ENCODE measurements at places on chromosomes 1 and 21. TPM values are rescaled to one million over a fixed set of nuclear protein-coding genes. Genes with fewer than 3 reads are reported as not detected.

The LDLRAD1 gene
- total RNA-seq, result not detected

DNA sequence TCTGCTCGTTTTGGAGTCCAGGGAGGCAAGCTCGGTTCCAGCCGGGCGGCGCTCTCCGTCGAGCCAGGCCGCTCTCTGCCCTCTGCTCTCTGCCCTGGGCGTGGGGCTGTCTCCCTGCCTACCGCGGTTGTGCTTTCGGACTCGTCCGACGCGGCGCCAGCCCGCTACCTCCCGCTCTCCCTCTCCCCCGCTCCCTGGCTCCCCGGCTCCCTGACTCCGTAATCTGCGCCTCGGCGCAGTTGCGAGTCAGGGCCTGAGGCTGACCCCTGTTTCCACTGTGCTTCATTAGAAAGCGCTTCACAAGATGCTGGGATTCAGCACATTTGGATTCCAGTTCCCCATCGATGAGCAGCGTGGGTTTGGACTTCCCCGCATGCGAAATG is 2.2 kb downstream of the SOX13 start:
- DNase-seq, result peak; percentile 12

- DNase-seq, result no peak
Measured at GRCh38 chr1:201059401-201059800, 35.9 kb upstream of the KIF21B start.

GRCh38 chr1:96424877-96425276 is 296.7 kb upstream of the PTBP2 start:
- peak; percentile 11 for DNase-seq

- DNase-seq, result no peak
Measured at GRCh38 chr1:214384373-214385079, 103.6 kb downstream of the SMYD2 start.

DNA sequence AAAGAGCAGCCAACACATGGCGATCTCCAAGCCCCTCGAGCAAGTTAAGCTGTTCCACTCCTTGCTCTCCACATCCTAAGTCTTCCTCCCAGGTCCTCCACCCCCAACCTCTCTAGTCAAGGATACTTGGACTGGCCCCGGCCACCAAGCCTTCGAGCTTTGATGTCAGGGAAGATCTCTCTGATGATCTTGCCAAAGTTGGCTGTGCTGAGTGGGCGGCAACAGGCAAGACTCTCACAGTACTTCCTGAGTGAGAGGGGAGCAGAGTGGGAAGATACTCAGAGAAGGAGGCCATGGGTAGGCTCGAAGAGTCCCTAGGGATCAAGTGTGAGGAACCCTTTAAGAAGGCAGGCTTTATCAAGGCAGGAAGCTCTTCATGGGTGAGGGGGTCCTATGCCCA is 2.8 kb downstream of the RFX5 start:
- no peak for DNase-seq

DNA sequence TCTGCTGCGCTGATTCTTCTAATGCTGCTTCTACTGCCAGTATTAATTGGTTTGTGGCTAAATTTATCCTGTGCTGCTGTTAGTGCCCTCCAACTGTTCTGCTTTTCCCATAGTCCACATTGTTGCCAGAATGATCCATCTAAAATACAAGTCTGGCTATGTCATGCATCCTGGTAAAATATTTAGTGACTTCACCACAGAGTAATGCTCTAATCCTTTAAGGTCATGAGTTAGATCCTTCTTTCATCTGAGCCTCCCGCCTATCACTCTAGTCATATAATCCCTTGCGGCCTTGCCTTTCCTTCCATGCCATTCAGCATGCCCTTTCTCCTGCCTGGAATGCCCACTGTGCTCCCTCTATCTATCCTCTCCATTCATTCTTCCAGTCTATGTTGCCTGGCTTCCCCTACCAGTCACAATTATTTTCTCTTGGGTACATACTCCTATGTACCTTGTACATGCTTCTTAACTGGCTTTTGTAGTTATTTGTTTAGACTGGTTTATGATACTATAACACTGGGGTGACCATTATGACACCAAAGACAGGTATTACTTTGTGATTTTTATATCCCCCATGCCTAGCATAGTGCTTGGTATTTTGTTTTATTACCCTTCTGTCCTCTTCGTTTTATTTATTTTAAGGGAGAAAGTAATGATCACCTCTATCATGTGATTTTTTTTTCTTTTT is 144.0 kb downstream of the MAGI3 start:
- peak; percentile 95 for DNase-seq

The CFHR5 gene
- total RNA-seq, result not detected

The EDARADD gene
- total RNA-seq, result not detected

- DNase-seq, result no peak
Measured at GRCh38 chr1:240455228-240455821, 156.6 kb downstream of the GREM2 start.

The NR1I3 gene
- not detected for total RNA-seq

The CA14 gene
- total RNA-seq, result not detected

DNA sequence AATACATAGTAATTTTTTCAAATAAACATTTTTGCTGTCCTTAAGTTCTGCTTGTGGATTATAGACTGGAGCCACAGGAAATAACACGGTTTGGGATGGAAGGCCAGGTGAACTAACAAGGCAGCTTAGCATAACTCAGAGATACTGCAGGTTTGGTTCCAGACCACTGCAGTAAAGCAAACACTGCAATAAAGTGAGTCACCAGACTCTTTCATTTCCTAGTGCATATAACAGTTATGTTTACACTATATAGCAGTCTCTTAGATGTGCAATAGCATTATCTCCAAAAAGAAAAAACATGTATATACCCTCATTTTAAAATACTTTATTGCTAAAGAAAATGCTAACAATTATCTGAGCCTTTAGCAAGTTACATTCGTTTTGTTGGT is 22.0 kb downstream of the LRRC42 start:
- peak; percentile 31 for DNase-seq

GRCh38 chr1:243496187-243496646 is 240.4 kb downstream of the SDCCAG8 start:
- peak; percentile 25 for DNase-seq

GRCh38 chr1:38563942-38564735 is 295.4 kb downstream of the RRAGC start:
- DNase-seq, result no peak

The OPRD1 gene
- not detected for total RNA-seq

The ADGRL2 gene
- total RNA-seq, result 61.4 TPM

DNA sequence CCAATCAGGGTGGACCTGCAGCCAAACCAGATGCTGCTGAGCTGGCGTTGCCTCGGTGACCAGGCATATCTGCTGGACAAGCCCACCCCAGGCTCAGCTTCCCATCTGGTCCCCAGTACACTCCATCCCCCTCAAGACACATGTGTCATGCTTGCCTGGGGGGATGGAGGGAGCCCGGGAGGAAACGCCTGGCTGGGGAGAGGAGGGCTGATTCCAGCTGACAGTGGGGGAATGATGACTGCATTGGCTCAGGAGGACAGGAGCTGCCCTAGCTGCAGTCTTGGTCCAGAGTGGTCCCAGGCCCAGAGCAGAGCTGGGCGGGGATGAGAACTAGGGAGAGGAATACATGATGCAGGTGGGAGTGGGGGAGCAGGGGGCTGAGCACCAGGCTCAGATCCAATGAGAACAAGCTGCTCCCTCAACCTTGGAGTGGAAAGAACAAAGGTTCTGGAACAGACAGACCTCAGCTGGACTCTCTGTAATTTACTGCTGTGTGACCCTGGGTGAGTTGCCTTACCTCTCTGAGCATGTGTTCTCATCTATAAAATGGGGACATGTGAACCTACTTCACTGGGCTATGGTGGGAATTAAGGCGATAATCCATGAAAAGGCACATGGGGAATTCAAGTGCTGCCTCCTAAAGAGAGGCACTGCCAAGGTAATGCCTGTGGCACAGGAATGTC is 23.1 kb upstream of the ECE1 start:
- DNase-seq, result peak; percentile 72

The CACHD1 gene
- total RNA-seq, result 5.4 TPM

DNA sequence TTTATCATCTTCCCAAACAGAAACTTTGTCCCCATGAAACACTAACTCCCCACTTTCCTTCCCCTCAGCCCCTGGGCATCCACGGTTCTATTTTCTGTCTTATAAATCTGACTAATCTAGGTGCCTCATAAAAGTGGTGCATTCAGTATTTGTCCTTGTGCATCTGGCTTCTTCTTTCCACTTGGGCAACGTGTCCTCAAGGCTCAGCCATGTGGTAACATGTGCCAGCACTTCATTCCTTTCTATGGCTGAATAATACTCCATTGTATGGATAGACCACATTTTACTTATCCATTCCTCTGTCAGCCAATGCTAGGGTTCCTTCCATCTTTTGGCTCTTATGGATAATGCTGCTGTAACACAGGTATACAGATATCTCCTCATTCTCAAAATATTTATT is 305.0 kb upstream of the RUNX1 start:
- DNase-seq, result no peak

DNA sequence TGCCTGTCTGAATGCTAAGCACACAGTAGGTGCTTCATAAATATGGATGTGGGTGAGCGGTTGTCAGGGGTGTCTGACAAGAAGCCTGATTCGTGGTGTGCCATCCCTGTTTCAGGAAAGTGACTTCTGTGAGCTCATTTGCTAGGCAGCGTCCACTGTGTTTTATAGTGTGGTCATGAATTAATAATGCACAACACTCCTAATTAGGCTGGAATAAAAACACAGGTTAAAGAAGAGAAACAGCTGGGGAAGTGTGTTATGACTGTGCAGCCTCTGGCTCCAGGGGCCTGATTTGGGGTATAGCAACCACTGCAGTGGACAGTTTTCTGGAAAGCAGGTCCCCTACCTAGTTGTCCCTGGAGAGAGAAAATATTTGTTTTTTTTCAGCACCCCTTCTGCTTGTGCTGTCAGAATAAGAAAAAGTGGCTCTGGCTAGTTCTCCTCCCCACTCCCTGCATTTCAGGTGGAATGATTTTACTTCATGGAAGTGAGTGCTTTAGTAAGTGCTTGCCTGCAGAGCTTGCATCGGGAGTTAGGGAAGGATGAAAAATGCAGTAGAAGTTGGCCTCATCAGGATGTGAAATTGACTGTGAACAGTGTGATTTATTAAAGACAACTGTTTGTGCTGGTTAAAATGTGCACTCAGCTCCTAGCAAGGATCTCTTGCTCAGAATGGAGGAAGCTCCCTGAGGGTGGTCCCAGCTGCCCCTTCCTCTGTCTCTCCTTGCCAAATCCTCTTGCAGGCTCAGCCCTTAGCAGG is 333.8 kb downstream of the HHAT start:
- DNase-seq, result no peak

The FGR gene
- not detected for total RNA-seq

The PRKAA2 gene
- 7.1 TPM for total RNA-seq

DNA sequence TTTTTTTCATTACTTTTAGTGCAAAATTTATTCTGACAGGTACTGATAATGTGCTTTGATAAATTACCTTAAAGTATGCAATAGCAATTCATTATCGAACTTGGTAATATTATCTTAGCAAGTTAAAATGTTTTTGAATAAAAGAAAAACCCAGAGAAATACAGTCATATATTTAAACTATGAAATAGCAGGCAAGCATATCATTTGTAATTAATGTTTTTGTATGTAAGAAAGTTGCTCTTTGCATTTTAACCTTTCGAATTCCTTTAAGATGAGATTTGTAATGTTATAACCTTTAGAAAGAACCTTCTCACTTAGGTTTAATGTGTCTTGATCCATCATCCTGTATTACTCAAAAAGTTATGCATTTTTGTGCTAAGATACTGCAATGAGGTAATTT is 585.6 kb downstream of the PTBP2 start:
- DNase-seq, result peak; percentile 77

The CELA3B gene
- total RNA-seq, result not detected

The PADI2 gene
- total RNA-seq, result not detected

DNA sequence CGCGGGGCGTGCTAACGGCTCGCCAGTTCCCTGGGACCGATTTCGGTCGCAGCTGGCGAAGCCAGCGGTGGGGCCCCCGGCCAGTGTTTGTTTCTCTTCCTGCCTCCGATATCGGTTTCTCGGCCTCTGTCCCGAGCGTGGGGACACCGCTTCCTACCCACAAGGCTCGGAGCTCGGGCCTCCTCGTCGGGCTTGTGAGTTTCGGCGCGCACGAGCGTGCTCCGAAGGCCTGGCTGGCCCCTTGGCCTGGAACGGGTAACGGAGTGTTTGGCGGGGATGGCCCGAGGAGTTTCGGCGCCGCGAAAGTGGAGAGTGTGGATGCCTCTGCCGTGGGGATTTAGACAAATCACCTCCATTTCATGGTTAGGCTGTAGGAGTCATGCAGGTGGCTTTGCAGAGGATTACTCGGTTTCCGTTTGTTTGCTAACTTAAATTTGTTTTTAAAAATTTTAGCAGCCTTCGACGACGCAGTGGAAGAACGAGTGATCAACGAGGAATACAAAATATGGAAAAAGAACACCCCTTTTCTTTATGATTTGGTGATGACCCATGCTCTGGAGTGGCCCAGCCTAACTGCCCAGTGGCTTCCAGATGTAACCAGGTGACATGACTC is 559 bp downstream of the RBBP4 start:
- DNase-seq, result no peak

The MMEL1 gene
- 0.33 TPM for total RNA-seq

- DNase-seq, result peak; percentile 6
Measured at GRCh38 chr1:150650193-150650592, 20.8 kb upstream of the ENSA start.

GRCh38 chr1:100795646-100795985 is 76.1 kb downstream of the VCAM1 start:
- DNase-seq, result no peak

DNA sequence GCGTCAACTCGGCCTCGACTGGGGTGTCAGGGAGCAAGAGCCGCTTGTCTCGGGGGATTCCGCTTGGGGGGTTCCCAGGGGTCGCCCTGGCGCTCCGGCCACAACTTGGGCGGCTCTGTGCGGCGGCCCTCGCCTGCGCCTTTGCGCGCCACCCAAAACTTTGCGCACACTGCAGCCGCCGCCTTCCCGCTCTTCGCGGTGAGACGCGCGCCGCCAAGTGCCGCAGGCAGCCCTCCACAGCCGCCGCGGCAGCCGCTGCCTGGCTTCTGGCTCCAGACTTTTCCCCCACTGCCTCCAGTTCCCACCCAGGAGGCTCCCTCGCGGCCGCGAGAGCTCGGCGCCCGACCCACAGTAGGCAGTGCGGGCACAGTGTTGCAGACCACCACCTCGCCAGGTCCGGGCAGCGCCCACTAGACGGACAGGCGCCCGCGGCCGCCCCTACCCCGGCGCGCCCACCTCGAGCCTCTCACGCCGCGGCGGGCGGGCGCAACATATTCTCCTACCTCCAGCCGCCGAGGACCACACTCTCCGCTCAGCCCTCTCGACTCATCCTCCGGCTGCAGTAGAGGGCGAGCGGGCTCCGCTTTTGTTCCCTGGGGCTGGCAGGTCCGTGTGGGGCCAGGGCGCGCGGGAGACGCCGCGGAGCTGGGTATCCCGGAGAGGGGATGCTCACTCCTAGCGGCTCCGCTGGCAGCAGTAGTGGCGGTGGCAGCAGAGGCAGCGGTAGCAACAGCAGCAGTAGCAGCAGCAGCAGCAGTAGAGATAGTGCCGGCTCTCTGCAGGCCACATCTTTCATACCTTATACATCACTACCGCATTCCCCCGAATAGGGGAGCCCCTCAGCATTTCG is 296.6 kb downstream of the OMA1 start:
- peak; percentile 34 for DNase-seq

- DNase-seq, result no peak
Measured at GRCh38 chr21:21046063-21046462, 47.9 kb downstream of the NCAM2 start.

- DNase-seq, result no peak
Measured at GRCh38 chr1:241225741-241226140, 131.3 kb downstream of the RGS7 start.

The MEX3A gene
- 1.7 TPM for total RNA-seq

The C1orf94 gene
- under 0.01 TPM for total RNA-seq

The C1QC gene
- total RNA-seq, result not detected

- DNase-seq, result peak; percentile 28
Measured at GRCh38 chr1:232600424-232601258, 29.3 kb downstream of the SIPA1L2 start.

The KRTAP19-1 gene
- total RNA-seq, result not detected

The DFFA gene
- 32.1 TPM for total RNA-seq

The TRIM67 gene
- total RNA-seq, result 0.17 TPM

The ZNF670 gene
- total RNA-seq, result 3.0 TPM
